ENCODE measurements at places on chromosomes 7 and 10.

- no peak for DNase-seq
Measured at GRCh38 chr7:104535841-104536240, 207.4 kb downstream of the LHFPL3 start.

GRCh38 chr7:38169847-38170246, 8.2 kb upstream of the STARD3NL start:
- DNase-seq = no peak

GRCh38 chr7:30251708-30252329, 32.6 kb upstream of the ZNRF2 start:
- no peak for DNase-seq

DNA sequence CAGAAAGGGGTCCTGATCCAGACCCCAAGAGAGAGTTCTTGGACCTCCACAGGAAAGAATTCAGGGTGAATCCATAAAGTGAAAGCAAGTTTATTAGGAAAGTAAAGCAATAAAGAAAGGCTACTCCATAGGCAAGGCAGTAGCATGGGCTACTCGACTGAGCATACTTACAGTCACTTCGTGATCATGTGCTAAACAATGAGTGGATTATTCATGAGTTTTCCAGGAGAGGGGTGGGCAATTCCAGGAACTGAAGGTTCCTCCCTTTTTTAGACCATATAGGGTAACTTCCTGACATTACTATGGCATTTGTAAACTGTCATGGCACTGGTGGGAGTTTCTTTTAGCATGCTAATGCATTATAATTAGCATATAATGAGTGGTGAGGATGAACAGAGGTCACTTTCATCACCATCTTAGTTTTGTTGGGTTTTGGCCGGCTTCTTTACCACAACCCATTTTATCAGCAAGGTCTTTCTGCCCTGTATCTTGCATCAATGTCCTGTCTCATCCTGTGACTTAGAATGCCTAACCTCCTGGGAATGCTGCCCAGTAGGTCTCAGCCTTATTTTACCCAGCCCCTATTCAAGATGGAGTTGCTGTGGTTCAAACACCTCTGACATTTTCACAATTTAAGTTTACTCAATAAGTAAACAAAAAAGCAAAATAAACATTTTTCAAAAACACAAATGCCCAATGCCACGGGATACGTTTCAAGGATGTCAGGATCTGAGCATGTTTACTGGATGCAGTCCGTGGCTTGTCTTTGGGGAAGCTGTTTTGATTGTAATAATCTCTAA, 37.0 kb downstream of the ALOX5 start:
- DNase-seq = no peak
